Thoracic aorta (tissue), 2 donors: ENCODE measurements at places on chromosomes 5 and 9. TPM values are rescaled to one million over a fixed set of nuclear protein-coding genes. Genes with fewer than 3 reads are reported as not detected.

DNA sequence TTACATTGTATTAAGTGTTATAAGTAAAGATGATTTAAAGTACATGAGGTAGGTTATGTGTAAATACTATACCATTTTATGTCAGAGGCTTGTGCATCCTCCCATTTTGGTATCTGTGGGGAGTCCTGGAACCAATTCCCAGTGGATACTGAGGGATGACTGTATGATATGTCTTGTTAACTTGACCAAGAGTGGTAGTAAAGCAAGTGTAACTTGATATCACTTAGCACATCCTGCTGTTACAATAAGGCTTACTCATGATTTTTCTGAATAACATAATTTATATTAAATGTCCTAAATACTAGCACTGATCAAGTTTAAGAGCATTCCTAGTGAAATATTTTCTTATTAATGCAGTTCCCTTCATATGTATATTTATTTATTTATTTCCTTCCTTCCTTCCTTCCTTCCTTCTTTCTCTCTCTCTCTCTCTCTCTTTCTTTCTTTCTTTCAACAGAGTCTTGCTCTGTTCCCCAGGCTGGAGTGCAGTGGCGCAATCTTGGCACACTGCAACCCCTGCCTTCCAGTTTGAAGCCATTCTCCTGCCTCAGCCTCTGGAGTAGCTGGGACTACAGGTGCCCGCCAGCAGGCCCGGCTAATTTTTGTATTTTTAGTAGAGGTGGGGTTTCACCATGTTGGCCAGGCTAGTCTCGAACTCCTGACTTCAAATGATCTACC, 7.5 kb downstream of the NDFIP1 start:
- no peak for DNase-seq

DNA sequence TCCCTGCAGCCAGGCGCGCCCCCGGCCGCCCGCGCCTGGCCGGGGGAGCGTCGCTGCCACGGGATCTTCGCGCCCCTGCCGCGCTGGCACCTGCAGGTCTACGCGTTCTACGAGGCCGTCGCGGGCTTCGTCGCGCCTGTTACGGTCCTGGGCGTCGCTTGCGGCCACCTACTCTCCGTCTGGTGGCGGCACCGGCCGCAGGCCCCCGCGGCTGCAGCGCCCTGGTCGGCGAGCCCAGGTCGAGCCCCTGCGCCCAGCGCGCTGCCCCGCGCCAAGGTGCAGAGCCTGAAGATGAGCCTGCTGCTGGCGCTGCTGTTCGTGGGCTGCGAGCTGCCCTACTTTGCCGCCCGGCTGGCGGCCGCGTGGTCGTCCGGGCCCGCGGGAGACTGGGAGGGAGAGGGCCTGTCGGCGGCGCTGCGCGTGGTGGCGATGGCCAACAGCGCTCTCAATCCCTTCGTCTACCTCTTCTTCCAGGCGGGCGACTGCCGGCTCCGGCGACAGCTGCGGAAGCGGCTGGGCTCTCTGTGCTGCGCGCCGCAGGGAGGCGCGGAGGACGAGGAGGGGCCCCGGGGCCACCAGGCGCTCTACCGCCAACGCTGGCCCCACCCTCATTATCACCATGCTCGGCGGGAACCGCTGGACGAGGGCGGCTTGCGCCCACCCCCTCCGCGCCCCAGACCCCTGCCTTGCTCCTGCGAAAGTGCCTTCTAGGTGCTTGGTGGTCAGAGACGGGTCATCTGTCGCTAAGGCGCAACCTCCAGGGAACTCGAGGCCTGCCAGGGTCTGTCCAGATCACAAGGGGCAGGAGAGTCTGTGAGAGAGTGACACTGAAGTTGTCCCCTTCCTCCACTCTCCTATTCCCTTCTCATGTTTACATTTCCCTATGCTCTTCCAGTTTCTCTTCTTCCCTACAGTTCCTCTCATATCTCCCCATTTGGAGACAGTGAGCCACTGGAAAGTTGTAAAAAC, 1.3 kb downstream of the GPR150 start:
- no peak for DNase-seq

The ADRA1B gene
- total RNA-seq: 53.3 TPM

- DNase-seq: no peak
Observed at GRCh38 chr9:93531374-93531773, 45.0 kb upstream of the PHF2 start.

DNA sequence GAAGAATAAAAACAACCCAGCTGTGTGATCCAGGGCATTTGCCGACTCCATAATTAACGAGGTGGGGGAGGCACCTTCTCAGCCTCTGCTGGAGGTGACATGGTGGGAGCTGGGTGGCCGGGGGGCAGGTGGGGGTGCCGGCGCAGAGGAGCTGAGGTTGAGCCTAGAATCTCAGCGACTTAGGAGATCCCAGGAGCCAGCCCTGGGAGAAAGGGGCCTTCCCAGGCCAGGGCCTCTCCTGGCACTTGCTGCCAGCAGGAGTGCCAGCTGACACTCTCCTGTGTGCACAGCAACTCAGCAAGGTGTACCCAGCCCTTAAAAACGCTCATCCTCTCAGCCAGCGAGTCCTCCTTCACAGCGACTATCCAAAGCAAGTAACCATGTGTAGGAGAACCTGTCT, 62.8 kb upstream of the FCN1 start:
- no peak for DNase-seq
